ENCODE measurements at places on chromosomes 13 and 19.

- DNase-seq, result no peak
Observed at GRCh38 chr13:98460516-98460915, 116.4 kb downstream of the STK24 start.

- no peak for DNase-seq
Observed at GRCh38 chr19:2542341-2543069, 66.6 kb downstream of the GADD45B start.

- DNase-seq, result no peak
Observed at GRCh38 chr13:28725046-28725610, 6.4 kb upstream of the SLC46A3 start.

DNA sequence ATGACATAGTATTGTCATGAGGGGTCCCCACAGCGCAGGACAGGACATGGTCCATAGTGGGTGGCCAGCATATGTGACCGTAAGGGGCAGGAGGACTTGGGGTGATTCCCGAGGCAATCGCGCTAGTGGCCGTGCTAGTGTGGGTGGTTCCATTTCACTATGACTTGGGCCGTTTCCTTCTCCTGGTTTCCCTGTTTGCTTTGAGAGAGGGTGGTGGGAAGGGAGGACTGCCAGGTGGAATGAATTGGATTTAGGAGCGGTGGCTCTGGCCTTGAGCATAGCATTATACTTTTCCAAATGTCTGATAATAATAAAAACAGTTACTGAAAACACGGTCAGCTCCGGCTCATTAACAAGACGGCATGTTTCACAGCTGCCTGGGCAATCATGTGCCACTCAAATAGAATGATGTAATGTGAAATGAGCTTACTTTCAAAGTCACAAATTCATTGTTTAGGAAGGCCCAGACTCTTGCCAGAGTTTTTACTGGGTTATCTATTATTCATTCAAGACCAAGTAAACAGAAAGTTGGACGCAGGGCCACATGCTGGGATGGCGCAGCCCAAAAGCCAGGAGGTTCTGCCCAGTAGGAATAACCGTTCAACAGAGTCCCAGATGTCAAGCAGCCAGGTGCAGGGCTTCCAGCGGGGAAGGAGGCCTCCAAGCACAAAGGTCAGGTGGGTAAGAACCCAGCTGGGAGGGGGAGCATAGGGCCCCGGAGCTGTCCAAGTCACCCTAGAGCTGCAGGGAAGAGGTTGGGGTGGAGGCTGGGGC is 19.6 kb upstream of the SLC15A1 start:
- no peak for DNase-seq

- no peak for DNase-seq
Observed at GRCh38 chr19:45615795-45616703, 14.0 kb upstream of the GPR4 start.

DNA sequence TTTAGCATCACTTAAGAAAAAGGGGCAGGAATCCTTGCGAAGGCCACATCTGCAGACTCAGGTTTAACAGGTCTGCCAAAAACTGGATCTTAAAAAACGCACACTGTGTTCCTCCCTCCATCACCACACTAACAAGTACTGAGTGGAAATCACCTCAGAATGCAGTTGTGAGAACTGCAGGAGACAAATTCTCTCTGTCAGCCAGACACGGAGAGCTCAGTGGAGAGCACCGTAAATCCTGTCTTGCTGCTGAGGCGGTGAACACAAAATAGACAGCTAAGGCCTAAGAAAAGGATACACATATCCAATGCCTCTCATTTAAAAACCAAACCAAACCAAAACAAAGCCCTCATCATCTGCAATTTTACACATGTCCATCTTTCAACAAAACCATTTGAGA is 1287.6 kb downstream of the EFNB2 start:
- DNase-seq, result no peak

DNA sequence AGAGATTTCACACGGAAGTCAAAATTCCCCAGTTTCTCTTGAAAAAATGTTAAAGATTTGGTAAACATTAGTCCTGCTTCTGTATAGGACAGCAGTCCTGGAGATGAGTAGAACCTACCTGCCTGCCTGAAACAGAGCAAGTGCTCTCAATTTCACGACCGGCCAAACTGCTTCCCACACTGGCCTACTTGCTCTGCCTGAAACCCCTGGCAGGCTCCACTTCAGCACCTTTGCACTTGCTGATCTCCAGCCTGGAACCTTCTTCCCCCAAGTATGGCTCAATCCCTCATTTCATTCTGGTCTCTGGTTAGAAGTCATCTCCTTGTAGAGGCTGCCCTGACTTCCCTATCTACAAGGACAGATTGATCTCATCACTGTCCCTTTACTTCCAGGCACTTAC is 271.4 kb downstream of the DLEU7 start:
- DNase-seq, result no peak
